Stimulated activated CD8-positive, alpha-beta memory T cell treated with anti-CD3 and anti-CD28 coated beads, Interleukin-4, amount 100 ng/mL, for 1 hour (primary cell): ENCODE measurements at places on chromosomes 7 and 10.

- DNase-seq = no peak
Measured at GRCh38 chr10:100788002-100788903, 42.9 kb downstream of the PAX2 start.

DNA sequence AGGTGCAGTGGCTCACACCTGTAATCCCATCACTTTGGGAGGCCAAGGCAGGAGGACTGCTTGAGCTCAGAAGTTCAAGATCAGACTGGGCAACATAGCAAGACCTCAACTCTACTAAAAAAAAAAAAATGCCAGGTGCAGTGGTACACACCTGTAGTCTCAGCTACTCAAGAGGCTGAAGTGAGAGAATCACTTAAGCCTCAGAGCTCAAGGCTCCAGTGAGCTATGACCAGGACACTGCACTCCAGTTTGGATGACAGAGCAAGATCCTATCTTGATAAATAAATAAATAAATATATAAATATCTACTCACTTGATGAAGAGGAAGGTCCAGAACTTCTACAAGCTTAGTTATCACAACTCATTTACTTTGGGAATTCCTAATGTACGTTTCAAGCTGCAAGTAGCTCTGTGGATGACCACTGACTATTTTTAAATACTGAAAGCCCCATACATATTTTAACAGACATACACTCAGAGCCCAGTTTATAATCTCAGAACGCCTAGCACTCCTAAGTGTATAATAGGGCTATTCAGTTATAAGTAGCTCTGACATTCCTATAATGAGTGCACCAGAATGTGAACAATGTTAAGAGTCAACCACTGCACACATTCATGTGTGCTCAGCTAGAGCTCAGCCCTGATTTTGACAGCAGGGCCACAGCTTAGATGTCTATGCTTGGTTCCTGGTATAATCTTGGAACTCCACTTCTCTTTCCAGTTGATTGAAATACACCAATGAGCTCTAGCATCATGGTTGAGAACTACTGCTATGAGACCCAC is 119.1 kb downstream of the CUBN start:
- no peak for DNase-seq

DNA sequence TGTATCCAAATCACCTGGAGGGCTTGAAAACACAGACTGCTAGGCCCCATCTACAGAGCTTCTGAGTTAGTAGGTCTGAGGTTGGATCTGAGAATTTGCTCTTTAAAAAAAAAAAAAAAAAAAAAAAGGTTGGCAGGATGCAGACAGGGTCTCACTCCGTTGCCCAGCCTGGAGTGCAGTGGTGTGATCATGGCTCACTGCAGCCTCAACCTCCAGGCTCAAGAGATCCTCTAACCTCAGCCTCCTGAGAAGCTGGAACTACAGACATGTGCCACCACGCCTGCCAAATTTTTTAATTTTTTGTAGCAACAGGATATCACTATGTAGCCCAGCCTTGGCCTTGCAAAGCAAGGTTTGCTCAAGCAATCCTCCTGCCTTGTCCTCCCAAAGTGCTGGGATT is 8.0 kb downstream of the GDI2 start:
- no peak for DNase-seq

- DNase-seq = no peak
Measured at GRCh38 chr7:42214060-42214679, 22.8 kb downstream of the GLI3 start.

- DNase-seq = no peak
Measured at GRCh38 chr10:111698711-111699110, 484.9 kb downstream of the GPAM start.

DNA sequence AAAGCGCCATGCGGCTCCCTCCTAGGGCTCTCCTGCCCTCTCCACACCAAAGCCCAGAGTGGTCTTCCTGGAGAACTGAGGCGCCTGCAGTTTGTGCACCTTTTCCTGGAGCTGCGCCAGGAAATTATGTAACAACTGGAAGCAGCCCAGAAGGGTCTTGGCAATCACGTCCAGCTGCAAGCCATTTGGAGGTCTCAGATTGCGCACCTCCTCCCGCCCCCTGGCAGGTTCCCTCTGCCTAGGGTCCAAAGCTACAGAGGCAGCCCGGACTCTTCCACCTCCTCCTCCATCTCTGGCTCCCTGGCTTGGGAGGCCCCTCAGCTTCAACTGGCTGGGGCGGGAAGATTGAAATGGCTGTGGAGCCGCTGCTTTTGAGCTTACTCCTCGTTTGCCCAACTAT is 34.0 kb upstream of the SFTPD start:
- no peak for DNase-seq

GRCh38 chr7:80781561-80781979 is 137.3 kb downstream of the SEMA3C start:
- no peak for DNase-seq

DNA sequence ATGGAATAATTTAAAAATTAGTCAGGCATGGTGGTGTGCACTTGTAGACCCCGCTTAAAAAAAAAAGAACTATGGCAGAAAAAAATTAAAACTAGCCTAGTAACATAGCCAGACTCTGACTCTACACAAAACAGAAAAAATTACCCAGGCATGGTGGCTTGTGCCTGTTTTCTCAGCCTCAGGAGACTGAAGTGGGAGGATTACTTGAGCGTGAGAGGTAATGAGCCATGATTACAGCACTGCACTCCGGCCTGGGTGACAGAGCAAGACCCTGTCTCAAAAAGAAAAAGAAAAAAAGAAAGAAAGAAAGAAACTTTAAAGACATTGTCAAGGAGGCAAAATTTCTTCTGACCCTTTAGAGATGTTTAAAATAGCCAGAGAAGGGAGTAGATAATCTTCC is 109.0 kb upstream of the TMEM106B start:
- no peak for DNase-seq

GRCh38 chr7:94239661-94240234 is 154.9 kb upstream of the COL1A2 start:
- no peak for DNase-seq

GRCh38 chr7:98958968-98959367 is 80.6 kb downstream of the TRRAP start:
- DNase-seq = no peak

DNA sequence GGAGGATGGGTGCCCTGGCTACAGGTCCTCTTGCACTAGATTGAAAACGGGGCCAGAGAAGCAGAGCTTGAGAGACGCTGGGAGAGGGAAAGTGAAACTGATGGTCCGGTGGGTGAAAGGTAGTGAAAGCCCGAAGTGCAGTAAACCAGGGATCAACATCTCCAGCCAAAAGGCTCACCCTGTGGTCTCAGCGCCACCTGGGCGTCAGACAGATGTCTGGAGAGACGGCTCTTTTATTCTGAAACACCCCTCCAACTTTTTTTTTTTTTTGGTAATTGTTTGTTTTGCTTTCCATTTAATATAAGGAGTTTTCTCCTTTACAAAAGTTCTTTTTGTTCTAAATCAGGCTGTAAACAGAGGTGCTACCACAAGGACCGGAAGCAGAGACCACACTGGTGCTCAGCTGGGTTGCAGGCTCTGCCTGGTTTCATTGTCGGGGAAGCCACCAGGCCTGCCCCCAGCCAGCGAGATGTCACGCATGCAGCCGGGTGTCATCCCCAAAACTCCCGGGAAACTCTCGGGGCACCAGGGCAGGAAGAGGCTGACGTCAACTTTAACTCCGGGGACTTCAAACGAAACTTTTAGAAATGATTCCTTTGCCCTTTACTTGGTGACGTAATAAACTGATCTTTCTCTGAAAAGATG is 11.2 kb downstream of the IL2RA start:
- peak; percentile 59 for DNase-seq

DNA sequence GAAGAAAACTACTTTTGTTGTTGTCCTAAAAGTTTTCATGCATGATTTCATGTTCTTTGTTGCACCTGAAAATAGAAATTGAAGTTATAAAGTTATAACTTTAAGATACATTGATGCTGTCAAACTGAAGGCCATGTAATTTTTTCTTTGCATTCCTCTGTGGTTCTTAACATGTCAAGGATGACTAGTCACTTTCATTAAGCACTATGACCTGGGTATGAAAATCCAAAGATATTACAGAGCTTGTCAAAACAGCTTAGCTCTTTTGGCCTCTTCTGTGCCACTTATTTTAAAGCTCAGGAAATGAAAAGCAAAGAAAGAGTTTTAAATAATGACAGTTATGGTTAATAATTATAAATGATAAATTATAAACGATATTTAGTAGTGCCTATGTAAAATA is 241.6 kb upstream of the CACNA2D1 start:
- DNase-seq = no peak

DNA sequence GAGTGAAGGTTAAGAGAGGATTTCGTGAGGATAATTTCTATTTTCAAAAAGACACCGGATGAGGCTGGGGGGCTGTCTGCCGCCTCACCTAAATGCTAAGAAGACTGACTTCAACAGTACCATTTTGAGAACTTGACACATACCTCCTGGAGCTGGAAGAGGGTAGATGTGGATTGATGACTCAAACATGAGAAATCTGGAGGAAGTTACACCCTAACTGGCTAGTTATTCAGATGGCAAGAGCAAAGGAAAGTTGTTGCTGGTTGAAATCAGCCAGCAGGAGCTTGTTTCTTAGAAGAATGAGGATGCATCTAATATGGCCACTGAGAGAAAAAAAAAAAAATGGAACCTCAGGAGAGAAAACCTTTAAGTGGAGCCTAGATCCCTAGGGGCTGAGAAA is 76.2 kb upstream of the KIAA1217 start:
- no peak for DNase-seq

DNA sequence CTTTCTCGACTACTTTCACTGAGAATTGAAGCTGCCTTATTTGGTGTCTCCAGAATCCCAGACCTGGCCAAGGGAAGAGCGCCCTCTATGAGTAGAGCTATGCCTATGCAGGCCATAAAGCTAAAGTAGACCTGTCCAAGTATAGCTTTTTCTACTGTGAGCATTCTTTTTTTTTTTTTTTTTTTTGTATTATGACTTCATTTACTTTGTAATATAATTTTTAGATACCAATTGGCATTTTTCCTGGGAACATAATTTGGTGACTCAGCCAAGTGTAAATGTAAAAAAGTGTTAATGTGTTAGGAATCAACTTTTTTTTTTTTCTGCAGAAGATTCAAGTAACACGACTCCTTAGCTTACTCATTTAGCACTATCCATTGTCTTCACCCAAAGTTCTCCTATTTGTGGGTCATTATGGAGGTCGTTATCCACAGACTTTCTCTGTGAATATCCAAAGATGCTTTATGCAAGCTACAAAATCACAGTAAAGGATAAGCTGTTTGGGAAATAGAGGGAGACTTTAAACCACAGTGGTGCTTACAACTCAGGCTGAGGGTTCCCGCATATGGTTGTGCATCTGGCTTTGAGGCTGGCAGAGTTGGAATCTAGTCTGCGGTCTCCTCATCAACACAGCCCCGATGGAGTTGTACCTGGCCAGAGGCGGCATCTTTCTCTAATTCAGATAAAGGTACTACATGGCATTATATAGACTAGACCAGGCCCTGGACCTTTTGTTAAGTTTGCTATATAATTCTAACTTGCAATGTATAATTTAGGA is 1040.2 kb upstream of the SORCS1 start:
- no peak for DNase-seq

- DNase-seq = no peak
Measured at GRCh38 chr7:82335927-82336326, 107.7 kb downstream of the CACNA2D1 start.

DNA sequence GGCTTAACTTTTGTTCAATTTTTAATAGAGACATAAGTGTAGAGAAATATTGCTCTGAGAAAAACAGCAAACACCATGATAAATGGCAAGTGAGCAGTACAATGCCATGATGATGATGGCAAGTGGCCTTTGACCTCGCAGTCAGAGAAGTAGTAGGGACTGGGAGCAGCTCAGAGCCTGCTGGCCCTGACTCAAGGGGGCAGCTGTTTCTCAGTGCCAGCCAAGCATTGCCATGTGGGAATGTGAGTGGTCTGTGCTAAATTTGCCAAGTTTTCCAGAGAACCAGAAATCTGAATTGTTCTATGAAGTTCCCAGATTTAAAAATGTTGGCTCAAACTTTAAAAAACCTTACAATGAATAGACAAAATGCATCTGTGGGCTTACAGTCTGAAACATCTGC is 187.9 kb downstream of the BICC1 start:
- DNase-seq = no peak

DNA sequence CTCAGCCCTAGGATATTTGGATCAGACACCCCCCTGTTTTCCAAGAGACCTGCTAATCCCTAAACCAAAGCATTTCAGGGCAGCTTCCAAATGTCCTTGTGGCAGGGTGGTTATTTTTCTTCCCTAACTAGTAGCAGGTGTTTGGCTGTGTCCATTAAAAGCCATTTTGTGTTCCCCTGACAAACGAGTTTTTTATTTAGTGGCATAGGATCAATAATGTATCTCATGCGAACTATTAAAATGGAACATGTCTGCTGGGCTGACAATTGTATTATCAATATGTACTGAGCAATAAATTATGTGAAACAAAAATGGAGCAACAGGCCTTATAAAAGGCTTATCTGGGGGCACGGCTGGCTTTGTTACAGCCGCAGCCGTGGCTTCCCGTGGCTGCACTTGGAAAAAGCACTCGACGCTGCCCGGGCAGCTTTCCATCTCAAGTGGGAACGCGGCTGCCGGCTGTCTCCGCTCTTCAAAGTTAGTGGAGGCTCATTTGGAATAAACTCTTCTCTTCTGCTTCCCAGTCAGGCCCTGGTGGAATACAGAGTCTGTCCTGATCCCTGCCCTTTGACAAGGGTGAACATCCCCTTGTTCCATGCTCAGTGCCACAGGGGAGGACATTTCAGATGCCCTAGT is 554.3 kb downstream of the TYW1 start:
- no peak for DNase-seq

GRCh38 chr10:73899423-73899822 is 11.5 kb upstream of the PLAU start:
- no peak for DNase-seq

DNA sequence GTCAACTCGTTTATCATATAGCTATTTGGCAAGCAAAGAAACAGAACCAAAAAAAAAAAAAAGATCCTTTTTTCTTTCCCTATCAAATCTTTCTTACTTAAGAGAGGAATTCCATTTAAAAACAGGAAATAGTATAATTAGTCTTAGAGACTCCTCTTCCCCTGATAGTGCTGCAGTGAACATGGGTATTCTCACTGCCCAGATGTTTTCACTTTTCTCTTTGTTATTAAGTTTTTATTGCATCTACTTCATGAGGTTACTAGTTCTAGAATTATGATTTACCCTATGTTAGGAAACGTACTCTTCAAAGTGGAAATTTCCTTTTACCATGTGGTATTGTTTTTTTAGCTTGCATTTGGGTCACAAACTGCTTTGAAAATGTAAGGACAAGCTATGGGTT is 8.5 kb downstream of the CASP2 start:
- no peak for DNase-seq
